Fibroblast of skin of right biceps (primary cell): ENCODE measurements at places on chromosomes 2 and 18.
A peak's percentile ranks its signal among the peaks of the same experiment; 100 is the strongest.

DNA sequence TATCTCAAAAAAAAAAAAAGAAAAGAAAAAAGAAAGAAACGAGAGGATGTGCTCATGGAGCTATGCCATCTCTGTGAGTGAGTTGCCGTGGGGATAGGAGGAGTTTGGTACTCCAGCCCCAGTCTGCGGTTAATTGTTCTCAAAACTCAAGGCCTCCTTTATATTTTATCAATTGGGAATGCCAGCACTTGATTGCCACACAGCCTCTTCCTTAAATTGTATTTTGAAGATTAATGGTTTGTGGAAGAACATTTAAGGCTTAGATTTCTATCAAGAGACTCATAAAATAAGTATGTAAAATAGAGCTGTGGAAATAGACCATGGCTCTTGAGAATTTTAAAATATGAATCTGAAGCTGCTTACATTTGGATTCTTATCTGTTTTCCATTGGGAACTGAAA is 29.8 kb downstream of the KCNE4 start:
- peak; percentile 48 for DNase-seq

DNA sequence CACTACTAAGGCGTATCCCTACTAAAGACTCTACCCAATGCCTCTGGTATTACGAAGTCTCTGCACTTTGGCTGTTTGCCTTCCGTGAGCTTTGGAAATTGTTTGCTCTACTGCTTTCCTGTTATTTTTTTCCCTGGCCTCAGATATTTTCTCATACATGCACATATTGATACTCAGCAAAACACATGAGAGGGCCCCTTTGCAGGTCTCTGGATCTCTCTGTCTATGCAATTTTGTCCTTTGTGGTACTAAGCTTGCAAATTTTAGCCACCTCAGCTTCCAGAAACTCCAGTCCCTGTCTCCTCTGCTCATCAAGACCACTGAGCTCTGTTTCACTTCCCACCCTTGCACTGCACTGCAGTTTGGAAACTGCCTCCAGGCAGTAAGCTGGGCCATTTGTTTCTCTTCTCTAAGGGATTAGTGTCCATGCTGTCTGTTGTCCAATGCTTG is 46.6 kb downstream of the TAF1B start:
- no peak for DNase-seq

GRCh38 chr2:126975671-126976655 is 77.3 kb downstream of the TEX51 start:
- DNase-seq, result no peak

DNA sequence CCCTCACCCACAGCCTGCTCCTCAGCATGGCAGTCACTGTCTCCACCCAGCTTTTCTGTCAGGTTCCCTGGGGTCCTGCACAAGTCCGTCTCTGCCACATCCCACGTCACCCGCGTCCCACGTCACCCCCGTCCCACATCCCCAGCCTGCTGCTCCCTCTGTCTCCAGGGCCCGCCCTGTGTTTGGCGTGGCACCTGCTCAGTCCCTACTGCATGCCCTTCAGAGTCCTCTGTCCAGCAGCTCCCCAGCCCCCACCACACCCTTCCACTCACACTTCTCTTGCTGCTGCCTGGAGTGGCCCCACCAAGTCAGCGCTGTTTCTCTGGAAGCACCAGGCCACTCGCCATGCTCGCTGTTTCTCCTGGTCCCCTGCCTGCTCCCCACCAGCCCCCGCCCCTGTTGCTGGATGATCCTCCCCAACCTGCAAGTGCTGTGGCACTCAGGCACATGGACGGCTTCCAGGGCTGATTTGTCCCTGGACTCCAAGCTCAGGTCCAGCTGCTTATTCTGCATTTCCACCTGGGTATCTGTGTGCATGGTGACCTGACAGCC is 18.8 kb downstream of the ATG4B start:
- no peak for DNase-seq

- peak; percentile 26 for DNase-seq
Measured at GRCh38 chr18:64017870-64018269, 48.0 kb downstream of the SERPINB8 start.

- DNase-seq, result no peak
Measured at GRCh38 chr2:219118504-219118903, 42.1 kb downstream of the NHEJ1 start.

GRCh38 chr18:8882632-8883408 is 177.5 kb downstream of the MTCL1 start:
- DNase-seq, result peak; percentile 31

- no peak for DNase-seq
Measured at GRCh38 chr2:107285621-107286299, 399.8 kb upstream of the ST6GAL2 start.

DNA sequence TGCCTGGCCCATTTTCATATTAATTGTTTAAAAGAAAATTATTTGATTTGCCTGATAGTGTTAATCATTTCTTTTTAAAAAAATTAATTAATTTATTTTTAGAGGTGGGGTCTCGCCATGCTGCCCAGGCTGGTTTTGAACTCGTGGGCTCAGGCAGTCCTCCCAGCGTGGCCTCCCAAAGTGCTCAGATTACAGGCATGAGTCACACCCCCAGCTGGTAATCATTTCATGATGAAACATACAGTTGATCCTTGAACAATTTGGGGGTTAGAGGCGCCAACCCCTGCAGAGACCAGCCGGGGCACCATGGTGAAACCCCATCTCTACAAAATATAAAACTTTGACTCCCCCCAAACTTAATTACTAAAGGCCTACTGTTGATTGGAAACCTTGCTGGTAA is 7.9 kb downstream of the GPN1 start:
- peak; percentile 38 for DNase-seq

GRCh38 chr2:172284209-172284608 is 143.2 kb upstream of the ITGA6 start:
- DNase-seq, result no peak

DNA sequence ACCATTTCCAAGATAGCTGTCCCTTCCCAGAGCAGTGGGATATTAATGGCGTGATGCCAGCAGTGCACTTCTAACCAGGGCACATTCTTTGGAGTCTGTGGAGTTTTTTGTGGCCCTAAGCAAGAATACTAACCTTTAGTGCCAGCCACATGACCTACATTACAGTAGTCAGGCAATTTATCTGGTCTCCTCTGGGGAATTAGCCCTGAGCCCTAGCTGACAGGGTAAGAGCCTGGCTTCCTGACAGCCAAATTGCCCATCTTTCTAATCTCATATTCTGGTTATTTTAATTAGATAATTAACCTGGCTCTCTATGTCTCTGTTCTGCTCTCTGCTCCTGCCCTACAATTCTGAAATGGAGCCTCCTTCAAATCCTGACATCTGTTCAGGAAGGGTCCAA is 5.2 kb downstream of the PFN4 start:
- no peak for DNase-seq

GRCh38 chr18:10381951-10382350 is 72.5 kb upstream of the APCDD1 start:
- DNase-seq, result peak; percentile 71

DNA sequence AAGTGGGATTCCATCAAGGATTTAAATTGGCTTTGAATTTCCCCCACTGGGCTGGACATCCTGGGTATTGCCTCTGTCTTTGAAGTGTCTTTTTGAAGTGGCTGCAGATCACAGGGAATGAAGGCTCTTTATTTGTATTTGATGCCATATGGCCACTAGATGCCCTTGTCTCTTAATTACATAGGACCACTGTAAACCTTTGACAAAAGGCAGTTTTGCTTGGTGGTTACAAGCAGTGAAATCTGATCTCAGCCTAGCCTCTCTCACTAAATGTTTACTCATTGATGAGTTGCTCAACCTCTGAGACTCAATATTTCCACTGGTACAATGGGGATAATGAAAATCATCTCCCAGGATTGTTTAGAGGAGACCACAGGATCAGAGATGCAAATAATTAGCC is 102.2 kb downstream of the INSIG2 start:
- no peak for DNase-seq

- DNase-seq, result no peak
Measured at GRCh38 chr2:191705084-191705483, 27.1 kb downstream of the NABP1 start.

DNA sequence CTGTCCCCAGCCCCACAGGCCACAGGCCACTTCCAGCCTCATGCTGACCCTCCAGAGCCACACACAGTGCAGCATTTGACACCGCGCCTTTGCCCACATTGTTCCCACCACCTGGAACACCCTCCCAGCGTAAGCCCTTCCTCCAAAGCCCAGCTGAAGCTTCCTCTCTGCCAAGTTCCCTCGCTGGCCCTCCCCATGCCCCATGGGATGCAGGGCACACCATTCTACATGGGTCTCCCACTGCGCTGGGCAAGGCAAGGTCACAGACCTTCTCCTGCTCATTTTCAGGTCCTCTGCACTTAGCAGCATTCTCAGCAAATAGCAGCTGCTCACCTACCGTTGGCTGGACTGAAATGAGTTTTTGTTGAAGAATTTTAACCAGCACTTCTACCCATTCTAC is 455.5 kb downstream of the EIPR1 start:
- no peak for DNase-seq

DNA sequence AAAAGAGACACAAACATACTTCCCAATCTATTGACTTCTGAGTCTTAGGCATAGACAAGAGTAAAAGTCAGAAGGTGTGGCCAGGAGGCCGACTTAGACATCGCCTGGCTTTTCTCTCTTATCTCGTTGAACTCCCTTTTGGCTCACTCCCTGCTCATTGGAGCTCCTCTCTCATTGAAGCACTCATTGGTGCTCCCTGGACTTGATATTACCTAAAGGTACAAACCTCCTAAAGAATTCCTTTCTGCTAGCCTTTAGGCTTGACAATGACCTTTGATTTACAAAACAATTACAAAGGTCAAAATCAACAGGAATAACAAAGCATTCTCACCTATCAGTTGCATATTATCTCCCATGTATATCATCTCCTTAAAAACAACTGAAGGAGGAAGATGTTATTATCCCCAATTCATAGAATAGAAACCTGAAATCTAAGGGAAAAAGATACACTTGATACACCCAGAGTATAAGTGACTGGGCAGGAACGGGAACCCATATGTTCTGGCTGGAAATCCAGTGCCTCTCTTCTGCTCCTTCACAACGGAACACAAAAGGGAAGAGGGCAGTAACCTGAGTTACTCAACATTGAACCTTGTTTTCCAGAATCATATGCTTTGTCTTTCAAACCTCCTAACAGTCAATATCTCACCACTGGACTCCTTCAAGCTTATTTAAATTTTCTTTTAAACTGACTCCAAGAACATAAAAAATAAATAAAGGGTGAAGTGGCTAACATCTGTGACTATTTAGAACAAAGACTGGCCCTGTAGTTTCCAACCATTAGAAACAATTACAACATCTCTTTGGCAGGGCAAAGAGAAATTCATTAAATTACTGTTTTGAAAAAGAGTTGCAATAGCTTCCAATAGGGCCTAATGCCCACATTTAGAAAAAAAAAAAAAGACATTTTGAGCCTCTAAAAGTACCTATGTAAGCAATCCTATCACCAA is 1247.9 kb downstream of the LRP1B start:
- DNase-seq, result no peak

DNA sequence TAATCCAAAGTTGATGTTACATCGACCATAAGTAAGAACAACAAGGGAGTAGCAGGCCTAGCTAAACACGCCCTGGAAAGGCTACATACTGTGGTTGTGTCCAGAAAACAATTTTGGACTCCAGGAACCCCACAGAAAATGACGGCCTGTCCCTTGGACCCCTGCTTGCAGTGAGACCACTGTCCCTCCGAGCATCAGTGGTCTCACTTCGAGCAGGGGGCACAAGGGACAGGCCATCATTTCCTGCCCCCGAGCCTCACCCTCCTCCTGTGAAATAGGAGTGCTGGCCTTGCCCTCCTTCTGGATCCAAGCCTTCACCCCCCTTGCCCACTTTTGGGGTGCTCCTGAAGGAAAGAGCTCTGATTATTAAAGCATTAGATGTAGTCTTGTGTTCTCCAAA is 144.4 kb downstream of the CTIF start:
- no peak for DNase-seq

- no peak for DNase-seq
Measured at GRCh38 chr2:232623768-232624765, 9.3 kb upstream of the EFHD1 start.

GRCh38 chr2:16546128-16546754 is 119.4 kb downstream of the CYRIA start:
- DNase-seq, result peak; percentile 39
